ENCODE measurements at places on chromosomes 6 and 20.
A peak's percentile ranks its signal among the peaks of the same experiment; 100 is the strongest.

DNA sequence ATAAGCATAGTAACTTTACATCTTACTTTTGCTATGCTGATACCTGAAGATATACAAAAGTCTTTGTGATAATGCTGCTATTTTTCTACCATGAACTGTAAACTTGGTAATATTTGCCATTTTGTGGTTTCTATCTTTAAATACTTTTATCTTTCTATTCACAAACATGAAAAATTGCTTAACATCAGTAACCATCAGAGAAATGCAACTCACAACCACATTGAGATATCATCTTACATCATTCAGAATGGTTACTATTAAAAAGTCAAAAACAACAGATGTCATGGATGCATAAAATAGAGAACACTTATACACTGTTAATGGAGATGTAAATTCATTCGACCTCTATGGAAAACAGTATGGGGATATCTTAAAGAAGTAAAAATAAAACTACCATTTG is 112.0 kb downstream of the TRDN start:
- DNase-seq, result no peak

DNA sequence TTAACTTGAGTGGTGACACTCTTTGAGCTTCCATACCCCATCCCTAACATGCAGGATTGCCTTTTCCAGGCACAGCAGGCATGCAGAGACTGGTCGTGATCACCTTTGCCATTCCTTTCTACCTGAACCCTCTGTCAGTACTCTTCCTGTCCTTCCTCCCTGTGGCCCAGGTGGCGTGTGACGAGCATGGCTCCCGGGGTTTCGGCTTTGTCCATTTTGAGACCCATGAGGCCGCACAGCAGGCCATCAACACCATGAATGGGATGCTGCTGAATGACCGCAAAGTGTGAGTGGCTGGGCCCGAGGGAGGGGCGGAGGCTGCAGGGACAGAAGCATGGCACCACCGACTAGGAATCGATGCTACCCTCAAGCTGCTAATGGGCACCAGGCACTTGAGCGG is 6.7 kb downstream of the PABPC1L start:
- no peak for DNase-seq

DNA sequence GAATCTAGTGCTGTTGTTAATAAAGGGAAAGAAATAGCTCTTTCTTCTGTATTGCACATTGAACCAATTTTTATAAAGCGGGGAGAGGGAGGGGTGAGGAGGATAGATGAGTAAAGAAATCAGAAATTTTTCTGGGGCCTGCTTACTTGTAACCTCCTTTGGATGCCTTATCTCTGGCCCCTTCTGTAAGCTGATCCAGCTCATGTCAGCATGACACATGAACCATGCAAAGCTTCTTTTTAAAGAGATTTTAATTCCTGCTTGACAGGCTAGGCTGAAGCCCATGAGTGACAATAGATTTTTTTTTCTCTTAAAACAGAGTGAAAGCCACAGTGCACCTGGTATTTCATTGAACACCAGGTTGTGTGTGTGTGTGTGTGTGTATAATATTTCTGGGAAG is 325.3 kb downstream of the PRL start:
- no peak for DNase-seq

DNA sequence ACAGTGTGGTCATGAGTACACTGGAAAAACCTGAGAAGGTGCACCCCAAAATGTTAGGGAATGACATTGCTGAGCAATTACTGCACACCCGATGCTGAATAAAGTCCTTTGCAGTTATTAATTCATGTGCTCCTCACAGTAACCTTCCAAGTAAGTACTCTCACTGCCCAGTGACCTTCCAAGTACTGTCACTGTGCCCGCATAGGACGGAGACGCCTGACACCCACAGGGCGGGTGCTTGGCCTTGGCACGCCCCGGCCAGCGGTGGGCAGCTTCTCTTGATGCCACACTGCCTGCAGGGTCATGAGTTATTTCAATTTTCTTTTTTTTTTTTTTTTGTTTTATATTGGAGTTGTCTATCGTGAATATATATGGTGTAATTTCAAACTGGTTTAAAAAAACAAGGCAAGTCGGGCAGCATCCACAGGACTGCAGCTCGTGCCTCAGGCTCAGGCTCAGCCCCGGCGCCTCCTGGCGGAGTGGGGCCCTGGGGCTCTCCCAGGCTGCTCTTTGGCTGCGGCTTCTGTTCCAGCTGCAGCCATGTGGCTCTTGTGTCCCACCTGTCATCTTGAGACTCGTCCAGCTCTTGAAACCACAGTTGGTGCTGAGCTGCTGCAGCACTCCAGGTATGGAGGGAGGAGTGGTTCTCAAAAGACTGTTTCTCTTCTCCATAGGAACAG is 27.0 kb downstream of the PNLDC1 start:
- no peak for DNase-seq

- DNase-seq, result peak; percentile 12
These were observed at the start of gene PERP for GRCh38 chr6:138107078-138107751. Gene PERP (minus strand): TSS chr6:138107419. CDS start chr6:138107340, 79 bp downstream.

DNA sequence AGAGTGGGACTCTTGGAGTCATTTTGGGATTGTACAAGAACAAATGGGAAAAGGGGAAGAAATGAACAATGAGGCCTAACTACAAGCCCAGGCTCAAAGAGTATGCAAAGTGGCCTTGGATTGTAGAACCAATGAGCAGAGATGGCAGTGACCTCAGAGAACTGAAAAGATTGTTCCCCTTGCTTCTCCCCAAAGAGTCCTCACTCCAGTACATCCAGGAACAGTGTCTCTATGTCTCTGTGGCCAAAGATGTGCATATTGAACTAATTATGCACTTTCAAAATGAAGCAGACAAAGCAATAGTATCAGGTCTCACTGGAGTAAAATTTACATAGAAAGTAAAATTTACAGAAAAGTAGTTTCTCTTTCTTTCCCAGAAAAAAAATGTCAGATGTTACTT is 81.0 kb downstream of the SMLR1 start:
- DNase-seq, result no peak

- DNase-seq, result no peak
These were observed 511 bp downstream of the VARS1 start for GRCh38 chr6:31794866-31795615.

Measured in cortex of kidney (tissue), 1 donor.